Caudate nucleus (tissue), 63 donors: ENCODE measurements at places on chromosomes 5 and 9.

GRCh38 chr5:95895771-95896170 is 65.9 kb downstream of the ELL2 start:
- no peak for DNase-seq

- no peak for DNase-seq
These were observed 78.2 kb upstream of the ADCY2 start for GRCh38 chr5:7317751-7318150.

DNA sequence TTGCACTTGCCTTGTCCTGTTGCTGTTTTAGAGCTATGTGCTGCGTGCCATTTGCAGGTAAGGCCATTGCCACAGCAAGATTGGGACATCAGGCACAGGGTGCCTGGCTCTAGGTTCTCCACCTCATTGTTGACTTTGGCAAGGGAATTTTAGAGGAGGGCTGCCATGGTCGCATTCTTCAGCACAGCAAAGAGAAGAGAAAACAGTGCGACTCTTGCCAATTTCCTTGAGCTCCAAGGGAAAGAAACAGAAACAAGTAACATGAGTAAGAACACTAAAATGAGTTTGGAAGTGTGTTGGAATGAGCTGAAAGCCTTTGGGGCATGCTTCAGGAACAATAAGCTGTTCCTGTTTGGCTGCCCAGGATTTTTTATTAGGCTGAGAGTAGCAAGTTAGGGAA is 188.1 kb upstream of the IL12B start:
- DNase-seq: no peak

DNA sequence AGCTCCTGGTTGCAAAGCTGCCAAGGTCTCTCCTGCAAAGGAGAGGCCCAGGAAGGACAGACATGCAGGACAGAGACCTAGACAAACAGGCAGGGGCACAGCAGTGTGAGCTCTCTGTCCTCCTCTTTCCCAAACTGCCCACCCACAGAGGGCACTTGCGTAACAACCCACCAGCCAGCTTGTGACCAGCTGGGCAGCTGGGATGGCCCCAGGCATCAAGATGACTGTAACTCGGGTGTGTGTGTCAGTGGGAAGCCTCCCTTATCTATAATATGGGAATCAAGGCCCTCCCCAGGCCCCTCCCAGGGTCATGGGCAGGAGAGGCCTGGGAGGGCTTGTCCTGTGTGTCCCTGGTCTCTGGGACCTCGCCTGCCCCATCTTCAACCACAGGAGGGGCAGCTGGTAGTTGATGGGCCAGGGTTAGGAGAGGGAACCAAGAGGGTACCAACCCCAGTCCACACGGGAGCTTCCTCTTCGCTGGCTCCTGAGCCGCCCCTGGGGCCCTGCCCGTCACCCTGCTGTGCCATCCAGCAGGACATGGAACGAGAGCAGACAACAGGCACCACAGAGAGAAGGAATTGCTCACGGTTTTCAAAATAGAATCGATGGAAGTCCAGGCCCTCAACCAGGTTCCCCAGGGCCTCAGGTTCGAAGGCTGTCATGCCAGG is 37.9 kb downstream of the SLC6A7 start:
- no peak for DNase-seq

GRCh38 chr5:111313017-111313724 is 89.0 kb downstream of the CAMK4 start:
- no peak for DNase-seq

- DNase-seq: no peak
These were observed 24.8 kb downstream of the FYB1 start for GRCh38 chr5:39194466-39195136.

DNA sequence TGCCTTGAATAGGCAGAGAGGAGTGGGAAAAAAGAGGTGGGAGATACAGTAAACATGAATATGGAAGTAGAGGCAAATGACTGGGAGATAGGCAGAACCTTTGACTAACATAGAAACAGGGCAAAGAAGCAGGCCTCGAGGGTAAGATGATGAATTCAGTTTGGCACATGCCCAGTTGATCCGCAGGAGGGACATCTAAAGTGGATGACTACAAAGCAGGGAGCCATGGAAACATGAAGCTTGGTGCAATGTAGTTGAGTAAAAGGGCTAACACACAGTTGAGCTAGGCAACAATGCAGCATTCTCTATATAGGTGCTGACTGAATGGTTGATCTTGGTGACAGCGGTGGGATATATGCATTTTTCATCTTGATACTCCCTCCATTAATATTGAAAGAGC is 253.8 kb downstream of the DMRT2 start:
- no peak for DNase-seq

- no peak for DNase-seq
These were observed 35.1 kb downstream of the EXOSC2 start for GRCh38 chr9:130728721-130729120.
